ENCODE measurements at places on chromosomes 3 and 15.

- H3K36me3 ChIP-seq: no peaks in the 10 kb centered on the region
- H3K4me1 ChIP-seq: peaks cover 45% of the 10 kb centered on the region
- H3K4me3 ChIP-seq: peak overlapping the region; percentile 37
- H3K27me3 ChIP-seq: no peaks in the 10 kb centered on the region
These were observed 266.4 kb downstream of the FAM43A start for GRCh38 chr3:194951931-194952582.

- peaks cover 13% of the 10 kb centered on the region for H3K36me3 ChIP-seq
- H3K27me3 ChIP-seq: no peaks in the 10 kb centered on the region
- H3K4me3 ChIP-seq: no peak overlapping the region
- H3K4me1 ChIP-seq: peaks cover 30% of the 10 kb centered on the region
- no peak overlapping the region for H3K27ac ChIP-seq
- no peak for DNase-seq
These were observed 74.9 kb downstream of the LRRFIP2 start for GRCh38 chr3:37099469-37099868.

GRCh38 chr3:99242271-99242670 lies 340.8 kb upstream of the DCBLD2 start:
- no peaks in the 10 kb centered on the region for H3K36me3 ChIP-seq
- no peak for DNase-seq
- no peak overlapping the region for H3K27ac ChIP-seq
- no peaks in the 10 kb centered on the region for H3K27me3 ChIP-seq
- no peak overlapping the region for H3K4me3 ChIP-seq

GRCh38 chr15:93111451-93111850 lies 22.4 kb upstream of the RGMA start:
- no peak for DNase-seq
- no peak overlapping the region for H3K4me3 ChIP-seq
- H3K27me3 ChIP-seq: peaks cover 55% of the 10 kb centered on the region
- no peak overlapping the region for H3K27ac ChIP-seq
- no peaks in the 10 kb centered on the region for H3K36me3 ChIP-seq
- H3K4me1 ChIP-seq: peaks cover 3% of the 10 kb centered on the region

- no peaks in the 10 kb centered on the region for H3K36me3 ChIP-seq
- no peak overlapping the region for H3K4me3 ChIP-seq
- no peak overlapping the region for H3K27ac ChIP-seq
- no peak for DNase-seq
These were observed 436.3 kb upstream of the SGO1 start for GRCh38 chr3:20622304-20622703.
